ENCODE measurements at places on chromosomes 2 and 18.

- no peak for DNase-seq
These were observed 27.3 kb upstream of the ITGB6 start for GRCh38 chr2:160227293-160227915.

DNA sequence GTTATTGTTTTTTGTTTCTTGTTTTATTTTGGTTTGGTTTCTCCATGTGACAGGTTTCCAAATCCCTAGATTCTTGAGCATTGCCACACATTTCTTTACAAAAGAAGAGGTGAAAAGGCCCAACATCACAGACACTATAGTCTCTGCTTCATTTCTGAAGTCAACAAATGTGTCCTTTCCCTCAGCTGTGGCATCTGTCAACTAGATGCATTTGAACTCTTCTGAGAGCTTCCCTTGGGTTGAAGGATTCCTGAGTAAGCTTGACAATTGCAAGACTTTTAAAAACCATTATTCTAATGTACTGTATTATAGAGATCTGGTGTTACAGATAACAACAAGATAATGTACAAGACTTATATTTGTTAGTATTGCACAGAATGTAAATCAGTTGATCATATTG, 703.3 kb upstream of the PKDCC start:
- DNase-seq = no peak

- no peak for DNase-seq
These were observed 31.9 kb downstream of the SNED1 start for GRCh38 chr2:241030333-241030680.

GRCh38 chr2:207143215-207144172, 22.3 kb downstream of the KLF7 start:
- DNase-seq = peak; percentile 37

GRCh38 chr18:65346086-65346485, 404.7 kb upstream of the CDH7 start:
- DNase-seq = no peak

DNA sequence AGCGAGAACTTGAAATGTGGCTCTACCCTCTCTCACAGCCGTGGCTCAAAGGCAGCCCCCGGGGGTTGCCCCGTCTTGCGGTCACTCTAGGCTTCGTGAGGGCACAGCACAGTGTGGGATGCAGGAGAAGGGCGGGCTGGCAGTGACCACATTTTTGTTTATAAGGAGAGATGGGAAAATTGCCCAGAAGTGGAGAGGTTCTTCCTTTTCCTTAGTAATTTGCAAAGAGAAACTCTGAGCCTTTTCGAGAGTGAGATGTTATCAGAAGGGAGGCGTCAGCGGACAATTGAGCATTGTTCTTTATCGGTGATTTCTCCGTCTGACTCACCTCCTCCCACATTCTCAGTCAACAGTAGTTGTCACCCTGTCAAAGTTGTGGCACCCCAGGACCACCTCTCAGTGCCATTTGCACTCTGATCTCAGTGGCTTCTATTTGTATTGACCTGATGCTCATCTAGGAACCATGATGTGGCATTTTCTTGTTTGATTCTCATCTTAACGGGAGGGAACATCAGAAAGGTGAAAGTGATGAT, 89.6 kb downstream of the ACAA2 start:
- DNase-seq = no peak

GRCh38 chr2:37394796-37395555, 50.5 kb downstream of the QPCT start:
- DNase-seq = no peak

GRCh38 chr2:219459460-219460311, 25.0 kb downstream of the SPEG start:
- DNase-seq = no peak

DNA sequence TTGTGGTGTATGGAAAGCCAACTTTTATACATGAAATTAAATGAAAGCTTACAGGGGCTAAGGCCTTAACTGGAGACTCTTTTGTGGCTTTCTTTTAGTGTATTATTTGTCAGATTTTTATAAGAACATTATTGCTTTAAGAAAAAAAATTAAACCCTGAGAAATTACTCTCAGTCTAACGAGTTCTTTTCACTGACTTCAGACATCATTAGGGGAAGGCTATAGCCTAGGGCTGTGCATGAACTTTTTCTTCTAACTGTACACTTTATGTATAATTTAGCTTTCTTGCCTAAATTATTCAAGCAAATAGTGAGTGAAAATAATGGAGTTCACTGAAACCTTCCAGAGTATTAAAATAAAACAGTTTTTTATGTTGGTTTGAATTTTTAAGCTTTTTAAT, 151.1 kb upstream of the MEIS1 start:
- no peak for DNase-seq

GRCh38 chr2:224709301-224709700, 6.9 kb downstream of the CCDC195 start:
- no peak for DNase-seq

- no peak for DNase-seq
These were observed 28.9 kb upstream of the CDH19 start for GRCh38 chr18:66632756-66633155.

- no peak for DNase-seq
These were observed 752.2 kb downstream of the GALR1 start for GRCh38 chr18:78001811-78002210.

DNA sequence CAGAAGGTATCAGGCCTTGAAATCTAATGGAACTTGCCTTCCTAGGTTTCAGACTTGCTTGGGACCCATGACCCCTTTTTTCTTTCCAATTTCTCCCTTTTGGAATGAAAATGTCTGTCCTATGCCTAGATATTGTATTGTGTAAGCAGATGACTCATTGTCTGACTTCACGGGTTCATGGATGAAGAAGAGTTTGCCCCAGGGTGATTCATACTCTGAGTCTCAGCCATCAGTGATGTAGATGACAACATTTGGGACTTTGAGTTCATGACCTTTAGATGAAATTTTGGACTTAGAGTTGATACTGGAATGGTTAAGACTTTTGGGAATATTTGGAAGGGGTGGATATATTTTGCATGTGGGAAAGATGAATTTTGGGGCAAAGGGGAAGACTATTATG, 11.2 kb upstream of the SCYGR5 start:
- DNase-seq = no peak

GRCh38 chr2:56217106-56217505, 33.3 kb downstream of the CCDC85A start:
- DNase-seq = no peak

GRCh38 chr2:230909841-230910545, 15.0 kb downstream of the GPR55 start:
- no peak for DNase-seq

GRCh38 chr18:57220480-57220879, 73.6 kb downstream of the BOD1L2 start:
- DNase-seq = no peak

GRCh38 chr18:54089749-54090459, 134.6 kb downstream of the MBD2 start:
- no peak for DNase-seq
